ENCODE measurements at places on chromosomes 5 and 9. TPM values are rescaled to one million over a fixed set of nuclear protein-coding genes. Genes with fewer than 3 reads are reported as not detected.

The PIP5K1B gene
- 0.77 TPM for total RNA-seq

The PKD2L2 gene
- total RNA-seq, result not detected

The SEMA5A gene
- 0.12 TPM for total RNA-seq

The CCIN gene
- total RNA-seq, result not detected

The SKP2 gene
- total RNA-seq, result 43.9 TPM

The TAF11L2 gene
- not detected for total RNA-seq

The RGS14 gene
- 124 TPM for total RNA-seq

The PRDM9 gene
- not detected for total RNA-seq

The IL17B gene
- not detected for total RNA-seq

The PDE6A gene
- total RNA-seq, result not detected

The PHF24 gene
- not detected for total RNA-seq

The ADAMTS6 gene
- 2.8 TPM for total RNA-seq

The TEX48 gene
- total RNA-seq, result 0.97 TPM

The MRPL41 gene
- total RNA-seq, result 37.1 TPM

The SUSD3 gene
- total RNA-seq, result 85.8 TPM

The AGTPBP1 gene
- 37.2 TPM for total RNA-seq

The NR5A1 gene
- total RNA-seq, result not detected

The CDH10 gene
- total RNA-seq, result not detected

The MROH2B gene
- not detected for total RNA-seq

The MOB3B gene
- 0.71 TPM for total RNA-seq

The IL6ST gene
- total RNA-seq, result 117 TPM

The SLC25A2 gene
- 0.42 TPM for total RNA-seq

The GPR150 gene
- total RNA-seq, result 0.87 TPM

The NUTM2G gene
- not detected for total RNA-seq

The DAPK1 gene
- 0.30 TPM for total RNA-seq

The CD72 gene
- 7.1 TPM for total RNA-seq

The RLN1 gene
- total RNA-seq, result 1.6 TPM

The PTPRD gene
- total RNA-seq, result not detected

The SPATA6L gene
- total RNA-seq, result 0.40 TPM

The CCNB1 gene
- total RNA-seq, result 182 TPM

The ARL10 gene
- total RNA-seq, result 5.4 TPM

The SLC27A6 gene
- not detected for total RNA-seq

The SAPCD2 gene
- total RNA-seq, result 33.8 TPM

The OR1Q1 gene
- total RNA-seq, result not detected

The LCP2 gene
- total RNA-seq, result 285 TPM

The ZNF483 gene
- 2.7 TPM for total RNA-seq

The ESM1 gene
- not detected for total RNA-seq

The BHMT2 gene
- total RNA-seq, result not detected

The RELL2 gene
- 26.9 TPM for total RNA-seq

The PARP8 gene
- 110 TPM for total RNA-seq

The DBH gene
- total RNA-seq, result not detected

The RANBP17 gene
- not detected for total RNA-seq

The DDX46 gene
- total RNA-seq, result 70.0 TPM

The WDR38 gene
- total RNA-seq, result not detected

The IL3 gene
- 0.40 TPM for total RNA-seq

The CCL28 gene
- 16.4 TPM for total RNA-seq

The NFIB gene
- total RNA-seq, result not detected

The ZNF658 gene
- 4.3 TPM for total RNA-seq

The FBP2 gene
- total RNA-seq, result not detected

The IL13 gene
- 2.5 TPM for total RNA-seq

The PPP3R2 gene
- not detected for total RNA-seq

The CAVIN4 gene
- total RNA-seq, result 0.10 TPM

The MSX2 gene
- 0.17 TPM for total RNA-seq

The CCDC127 gene
- 8.0 TPM for total RNA-seq
